ENCODE measurements at places on chromosomes 13 and 19.

- no peak for DNase-seq
Observed at GRCh38 chr19:44796701-44797115, 12.2 kb upstream of the BCAM start.

GRCh38 chr19:23321953-23322549 is 71.9 kb upstream of the ZNF724 start:
- DNase-seq, result no peak

- DNase-seq, result no peak
Observed at GRCh38 chr19:28118235-28118634, 1094.7 kb downstream of the UQCRFS1 start.

GRCh38 chr13:75986818-75987217 is 350.7 kb downstream of the LMO7 start:
- no peak for DNase-seq

- DNase-seq, result no peak
Observed at GRCh38 chr13:112958127-112958989, 10.7 kb upstream of the MCF2L start.

DNA sequence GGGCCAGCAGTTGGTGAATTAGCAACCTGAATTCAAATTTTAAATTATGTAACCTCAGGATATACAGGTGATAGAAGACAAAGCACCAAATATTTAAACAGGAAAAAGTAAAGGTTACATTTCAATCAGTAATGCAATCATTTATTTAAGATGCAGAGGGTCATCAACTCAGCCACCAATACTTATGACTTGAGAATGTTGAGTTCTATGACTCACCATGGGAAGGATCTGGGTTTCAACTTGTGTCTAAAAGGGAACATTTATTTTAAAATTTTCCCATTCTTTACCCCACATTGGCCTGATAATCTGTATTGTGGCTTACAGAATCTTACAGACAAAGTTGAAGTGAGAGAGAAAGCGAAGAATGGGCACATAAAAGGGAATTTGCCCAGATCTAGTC is 418.0 kb downstream of the NDFIP2 start:
- DNase-seq, result no peak

DNA sequence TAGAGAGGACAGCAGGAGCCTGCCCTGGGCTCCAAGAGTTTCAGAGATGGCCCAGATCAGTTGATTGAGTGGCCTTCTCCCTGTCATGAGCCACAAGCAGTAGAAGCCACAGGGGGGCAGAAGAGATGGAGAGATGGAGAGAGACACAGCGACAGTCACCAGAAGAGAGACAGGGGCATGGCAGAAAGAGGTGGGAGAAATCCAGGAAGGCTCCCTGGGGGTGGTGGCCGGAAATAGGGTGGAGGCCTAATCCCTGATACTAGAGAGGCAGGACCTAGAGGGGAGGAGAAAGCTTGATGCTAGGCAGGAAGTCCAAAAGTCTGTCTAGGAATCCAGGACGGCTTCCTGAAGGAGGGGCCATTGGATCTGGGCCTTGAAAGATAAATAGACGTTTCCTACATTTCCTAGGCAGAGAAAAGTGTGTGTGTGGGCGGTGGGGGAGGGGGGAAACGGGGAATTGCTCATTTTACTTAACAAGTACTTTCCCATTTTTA is 9.6 kb upstream of the TPM4 start:
- DNase-seq, result peak; percentile 12

DNA sequence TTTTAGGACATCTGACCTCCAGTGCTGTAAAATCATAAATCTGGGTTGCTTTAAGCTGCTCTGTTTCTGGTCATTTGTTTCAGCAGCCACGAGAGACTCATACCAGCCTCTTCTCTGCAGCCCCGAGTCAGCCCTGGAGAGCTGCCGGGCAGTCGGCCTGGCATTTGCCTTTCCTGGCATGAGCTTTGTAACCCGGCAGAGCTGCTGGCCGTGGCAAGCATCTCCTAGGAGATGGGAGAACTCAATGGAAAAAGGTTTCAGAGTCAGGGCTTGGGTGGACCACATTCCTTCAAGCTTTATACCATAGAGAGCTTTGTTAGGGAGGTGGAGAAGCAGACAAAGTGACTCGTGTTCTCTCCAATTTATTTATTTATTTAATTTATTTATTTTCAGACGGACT is 21.6 kb upstream of the CCL25 start:
- DNase-seq, result no peak

- DNase-seq, result no peak
Observed at GRCh38 chr13:33275916-33276315, 9.6 kb downstream of the STARD13 start.
